Astrocyte (in vitro differentiated cells and primary cell): ENCODE measurements at places on chromosomes 13 and 19.

GRCh38 chr19:21482863-21483276 is 22.5 kb upstream of the ZNF429 start:
- DNase-seq = peak; percentile 3

- no peak for DNase-seq
Observed at GRCh38 chr19:11177592-11177991, 19.8 kb downstream of the KANK2 start.

GRCh38 chr13:109654341-109655205 is 131.8 kb downstream of the IRS2 start:
- DNase-seq = no peak

DNA sequence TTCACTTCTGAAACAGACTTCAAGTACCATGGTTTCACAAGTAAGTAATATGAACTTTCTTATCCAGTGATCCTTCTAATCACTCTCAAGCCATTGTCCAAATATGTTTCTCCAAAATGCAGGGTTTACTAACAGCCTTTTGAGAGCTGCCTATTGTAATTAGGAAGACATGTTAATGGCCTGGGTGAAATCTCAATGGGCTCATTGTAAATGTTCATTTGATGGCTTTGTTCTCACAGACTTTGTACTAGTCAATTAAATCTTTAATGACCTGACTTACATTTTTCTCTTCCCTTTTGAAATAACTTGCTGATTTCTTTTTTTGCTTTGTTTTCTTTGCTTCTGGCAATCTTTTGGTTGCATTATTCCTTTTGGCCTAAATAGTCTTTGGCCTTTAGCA is 444.8 kb downstream of the LIG4 start:
- DNase-seq = no peak

- DNase-seq = no peak
Observed at GRCh38 chr19:18137657-18138339, 15.2 kb upstream of the PIK3R2 start.

- peak; percentile 54 for DNase-seq
Observed at GRCh38 chr13:114004420-114005205, 30.7 kb upstream of the C13orf46 start.

GRCh38 chr13:44195245-44195644 is 178.4 kb upstream of the SERP2 start:
- no peak for DNase-seq
